ENCODE measurements at places on chromosomes 1 and 21.

DNA sequence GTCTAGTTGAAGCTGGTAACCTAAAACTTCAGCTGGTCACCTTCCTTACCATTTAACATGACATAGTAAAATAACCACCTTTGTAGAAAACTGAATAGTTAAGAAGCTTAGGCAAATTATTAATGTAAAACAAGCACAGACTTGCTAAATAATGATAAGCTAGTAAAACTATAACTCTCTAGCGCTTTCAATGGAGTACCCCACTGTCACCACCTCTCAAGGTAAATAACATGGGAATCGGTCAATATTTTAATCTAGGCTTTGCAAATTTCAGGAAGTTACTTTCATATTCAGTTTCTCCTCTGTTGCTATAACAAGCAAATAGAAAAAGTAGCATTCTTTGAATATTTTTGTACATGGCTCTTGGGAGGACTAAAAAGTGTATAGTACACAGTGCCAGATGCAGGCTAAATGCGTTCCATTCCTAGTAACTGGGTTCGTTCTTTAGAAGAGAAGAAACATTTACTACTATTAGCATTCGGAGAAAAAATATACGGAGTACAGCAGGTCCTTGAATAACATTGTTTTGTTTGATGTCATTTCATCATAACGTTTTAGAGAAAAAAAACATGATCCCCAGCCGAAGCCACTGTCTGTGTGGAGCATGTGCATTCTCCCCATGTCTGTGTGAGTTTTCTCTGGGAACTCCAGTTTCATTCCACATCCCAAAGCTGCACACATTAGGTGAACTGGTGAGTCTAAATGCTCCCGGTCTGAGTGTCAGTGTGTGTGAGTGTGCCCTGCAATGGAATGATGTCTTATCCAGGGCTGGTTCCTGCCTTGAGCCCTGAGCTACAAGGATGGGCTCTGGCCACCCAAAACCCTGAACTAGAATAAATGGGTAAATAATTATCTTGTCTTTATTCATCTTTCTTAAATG, 52.5 kb downstream of the EPRS1 start:
- no peak for DNase-seq

- no peak for DNase-seq
These were observed 5.1 kb upstream of the BRDT start for GRCh38 chr1:91944087-91944486.

DNA sequence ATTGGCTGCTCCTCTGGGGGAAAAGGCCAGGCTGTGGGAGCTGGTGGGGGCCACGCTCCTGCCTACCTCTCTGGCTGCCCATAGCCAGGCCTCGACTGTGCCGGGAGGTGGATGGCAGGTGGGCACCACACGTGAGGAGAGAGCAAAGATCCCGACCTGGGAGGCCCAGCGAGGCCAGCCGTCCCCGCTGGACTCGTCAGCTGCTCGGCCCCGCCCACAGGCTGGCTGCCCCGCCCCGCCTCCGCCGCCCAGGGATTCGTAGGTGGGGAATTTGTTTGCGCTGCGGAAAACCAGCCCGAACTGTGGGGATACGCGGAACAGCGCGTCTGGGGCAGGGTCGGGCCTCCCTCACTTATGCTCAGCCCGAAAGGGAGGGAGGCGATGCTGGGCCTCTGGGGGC, 31.7 kb downstream of the TP73 start:
- DNase-seq = no peak

DNA sequence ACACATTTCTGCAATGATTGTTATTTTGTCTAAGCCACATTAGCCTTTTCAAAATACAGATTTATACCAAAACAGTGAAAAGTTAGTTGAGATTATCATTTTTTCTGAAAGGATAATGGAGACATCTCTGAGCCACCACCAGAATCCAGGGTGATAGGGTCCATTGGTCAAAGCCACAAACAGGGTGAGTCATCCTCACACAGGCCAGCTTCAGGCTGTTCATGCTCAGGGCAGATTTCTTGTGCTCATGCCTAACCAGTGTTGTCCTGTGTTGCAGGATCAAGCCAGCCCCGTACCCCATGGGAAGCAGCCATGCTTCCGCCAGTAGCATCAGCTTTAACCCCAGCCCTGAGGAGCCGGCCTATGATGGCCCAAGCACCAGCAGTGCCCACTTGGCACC, 13.4 kb downstream of the ELOA start:
- no peak for DNase-seq

- no peak for DNase-seq
These were observed 231.2 kb upstream of the CACYBP start for GRCh38 chr1:174768516-174768915.

DNA sequence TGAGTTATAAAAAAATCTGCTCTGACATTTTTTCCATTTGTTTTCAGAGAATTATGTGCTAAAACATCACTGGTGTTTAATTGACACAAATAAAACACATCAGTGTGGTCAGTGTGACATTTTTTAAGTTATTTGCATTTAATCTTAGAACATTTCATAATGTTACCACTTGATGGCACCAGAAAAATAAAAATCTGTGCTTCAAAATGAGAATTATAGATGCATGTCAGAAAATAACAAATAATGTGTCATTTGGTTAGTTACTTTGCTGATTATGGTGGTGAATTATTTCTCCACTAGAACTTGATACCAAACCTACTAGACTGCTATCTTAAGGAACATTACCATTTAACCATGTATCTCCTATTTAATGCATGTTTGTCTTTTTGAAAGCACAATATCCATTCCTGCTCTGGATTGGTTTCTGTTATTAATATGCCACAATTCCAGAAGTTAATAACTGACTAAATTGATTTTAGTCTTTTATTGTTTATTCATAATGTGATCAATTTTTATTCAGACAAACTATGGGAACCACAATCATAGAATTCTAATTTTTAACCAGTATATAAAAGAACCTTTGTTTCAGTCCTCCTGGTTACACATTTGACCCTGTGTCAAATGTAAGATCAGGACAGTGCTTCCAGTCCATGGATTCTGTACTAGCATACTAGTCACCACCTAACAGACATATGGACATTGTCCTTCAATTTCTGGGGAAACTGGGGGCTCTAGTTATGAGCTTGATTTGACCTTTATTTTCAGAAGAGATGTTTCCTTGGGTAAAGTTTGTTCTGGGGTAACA, 81.0 kb downstream of the RPS6KC1 start:
- no peak for DNase-seq

DNA sequence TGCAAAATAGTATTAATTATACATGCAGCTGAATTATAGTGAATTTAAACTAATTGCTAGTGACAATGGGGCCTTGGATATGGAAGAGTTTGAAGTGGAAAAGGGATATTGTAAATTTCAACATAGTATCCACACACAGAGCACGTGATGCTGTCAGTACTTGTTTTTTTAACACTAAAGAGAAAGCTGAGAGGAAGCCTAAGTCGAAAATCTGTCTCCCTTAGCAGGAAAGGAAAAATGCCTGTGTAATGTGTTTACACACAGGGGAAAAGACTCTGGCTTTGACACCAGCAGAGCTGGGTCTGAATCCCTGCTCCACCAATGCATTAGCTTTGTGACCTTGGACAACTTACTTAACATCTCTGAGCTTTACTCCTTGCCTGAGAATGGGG, 42.6 kb downstream of the PCSK9 start:
- DNase-seq = no peak

DNA sequence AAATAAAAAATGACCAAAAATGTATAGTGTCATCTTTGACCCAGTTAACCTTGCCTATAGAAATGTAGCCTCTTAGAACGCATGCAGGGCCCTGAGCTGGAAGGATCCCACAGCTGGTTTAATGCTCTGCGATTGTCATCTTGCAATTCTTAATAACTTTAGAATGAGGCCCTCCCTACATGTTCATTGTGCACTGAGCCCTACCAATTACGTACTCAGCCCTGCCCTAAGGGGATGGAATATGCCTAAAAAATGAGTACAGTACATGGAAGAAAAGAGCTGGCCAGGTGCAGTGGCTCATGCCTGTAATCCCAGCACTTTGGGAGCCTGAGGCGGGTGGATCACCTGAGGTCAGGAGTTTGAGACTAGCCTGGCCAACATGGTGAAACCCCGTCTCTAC, 57.8 kb upstream of the BCAR3 start:
- DNase-seq = no peak

GRCh38 chr1:151968058-151968457, 25.6 kb downstream of the S100A10 start:
- DNase-seq = no peak

- DNase-seq = no peak
These were observed 40.4 kb upstream of the RPL11 start for GRCh38 chr1:23651069-23651808.

GRCh38 chr1:27809883-27810282, 20.7 kb upstream of the PPP1R8 start:
- DNase-seq = no peak

DNA sequence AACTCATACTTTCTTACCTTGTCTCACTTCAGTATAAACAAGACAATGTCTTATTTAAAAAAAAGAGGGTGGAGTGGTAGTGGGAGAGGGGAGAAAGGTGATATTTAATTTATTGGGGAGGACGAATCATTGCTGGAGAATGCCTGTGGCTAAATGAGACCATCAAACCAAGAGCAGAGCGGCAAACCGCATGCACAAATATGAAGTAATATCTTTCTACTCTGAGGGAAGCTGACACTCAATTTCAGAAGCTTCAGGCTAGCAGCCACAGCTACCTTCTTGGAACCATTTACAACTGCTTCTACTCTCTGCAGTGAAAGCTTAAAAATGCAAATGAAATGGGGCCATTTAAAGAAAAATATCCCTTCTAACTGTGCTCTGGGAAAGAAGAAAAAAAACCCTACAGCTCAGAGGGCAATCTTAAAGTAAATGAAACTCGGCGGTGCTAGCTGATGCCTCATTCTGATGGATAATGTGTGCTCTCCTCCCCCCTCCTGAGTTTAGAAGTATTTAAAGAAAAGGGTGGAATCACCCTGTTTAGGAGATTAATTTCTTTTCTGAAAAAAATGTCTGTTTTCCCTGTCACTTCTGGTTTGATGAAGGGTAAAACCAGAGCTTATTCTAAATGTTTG, 178.2 kb upstream of the CAMK1G start:
- no peak for DNase-seq

DNA sequence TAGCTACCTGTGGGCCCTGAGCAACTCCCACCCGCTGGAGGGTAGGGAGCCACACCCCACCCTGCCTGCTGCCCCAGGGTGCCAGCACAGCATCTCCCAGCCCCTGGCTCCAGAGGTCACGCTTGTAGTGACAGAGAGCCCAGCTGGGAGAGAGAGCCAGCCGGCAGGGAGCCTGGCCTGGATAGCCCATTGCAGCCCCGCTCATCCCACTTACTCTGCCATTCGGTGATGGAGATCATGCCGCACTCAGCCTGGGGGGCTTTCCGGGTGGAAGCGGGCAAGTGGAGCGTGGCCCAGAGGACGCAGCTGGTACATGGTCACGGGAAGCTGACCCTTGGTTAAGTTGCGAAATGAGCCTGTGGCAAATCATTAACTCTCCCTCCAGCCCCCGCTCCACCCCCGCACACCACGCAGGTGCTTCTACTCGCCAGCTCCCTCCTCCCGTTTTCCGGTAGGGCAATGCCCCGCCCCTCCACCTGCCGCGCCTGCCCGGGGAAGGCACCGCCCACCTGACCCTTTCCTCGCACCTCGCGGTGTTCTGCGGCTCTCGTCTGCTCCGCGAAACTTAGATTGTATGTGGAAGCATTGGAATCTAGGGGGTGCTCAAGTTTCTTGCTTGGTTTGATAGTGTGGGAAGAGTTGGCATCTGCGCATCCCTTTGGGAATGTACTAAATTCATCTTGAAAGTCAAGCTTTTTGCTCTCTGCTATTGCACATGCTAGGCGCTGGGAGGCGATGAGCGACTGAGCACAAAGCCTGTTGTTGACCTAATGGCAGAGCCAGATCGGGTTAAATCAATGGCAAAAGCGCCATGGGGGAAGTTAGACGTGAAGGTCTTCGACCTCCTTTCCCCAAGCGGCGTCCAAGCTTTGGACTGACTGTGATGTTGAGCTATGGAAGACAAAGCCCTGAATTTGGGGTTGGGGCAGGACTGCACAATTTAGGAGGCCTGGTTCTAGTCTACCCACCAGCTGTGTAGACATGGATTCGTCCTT, at the start of gene GOLT1A:
Gene GOLT1A (minus strand): TSS at position 321 of the 995 bp plus-strand sequence. CDS start 82 bp downstream, at position 239.
- DNase-seq = no peak

GRCh38 chr21:37771181-37771580, 145.1 kb downstream of the KCNJ6 start:
- DNase-seq = no peak

DNA sequence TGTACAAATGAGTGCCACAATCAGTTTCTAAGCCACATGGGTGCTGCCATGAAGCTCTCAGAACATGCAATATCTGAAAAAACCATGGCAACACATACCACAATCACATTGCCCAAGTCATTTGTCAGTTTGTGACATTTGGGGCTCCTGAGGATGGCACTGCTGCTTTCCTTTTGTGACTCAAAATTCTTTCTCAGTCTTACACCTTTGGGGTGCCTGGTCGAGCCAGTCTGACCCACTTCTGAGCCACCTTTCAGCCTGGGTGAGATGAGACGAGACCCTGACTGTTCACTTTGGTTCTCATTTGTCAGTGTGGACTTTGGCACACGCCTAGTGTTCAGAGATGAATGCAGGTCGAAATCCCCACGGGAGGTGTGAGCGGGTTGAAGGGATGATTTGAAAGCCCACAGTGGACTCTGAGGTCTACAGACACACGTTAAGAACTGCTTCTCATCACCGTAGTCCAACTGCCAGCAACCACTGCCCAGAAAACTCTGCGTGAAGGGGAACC, 8.0 kb downstream of the BATF3 start:
- no peak for DNase-seq

DNA sequence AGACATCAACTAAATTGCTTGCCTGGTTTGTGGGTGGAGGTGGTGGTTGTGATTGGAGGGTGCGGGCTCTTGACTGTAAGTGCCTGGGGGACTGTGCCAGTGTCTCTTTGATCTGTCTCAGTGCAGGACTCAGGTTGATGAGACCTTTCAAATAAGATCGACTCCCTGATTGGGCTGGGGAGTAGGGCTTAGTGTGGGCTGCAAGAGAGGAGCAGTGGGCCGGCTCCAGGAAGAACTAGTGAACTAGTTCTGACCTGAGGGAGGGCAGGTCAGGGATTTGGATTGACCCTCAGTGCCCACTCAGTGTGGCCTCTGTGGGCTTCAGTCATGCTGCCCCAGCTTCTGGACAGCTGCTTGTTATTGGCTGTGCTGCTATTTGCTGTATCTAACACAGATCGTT, 130.6 kb upstream of the CACNA1E start:
- no peak for DNase-seq

- no peak for DNase-seq
These were observed 86.0 kb downstream of the CCDC185 start for GRCh38 chr1:223479261-223479660.

DNA sequence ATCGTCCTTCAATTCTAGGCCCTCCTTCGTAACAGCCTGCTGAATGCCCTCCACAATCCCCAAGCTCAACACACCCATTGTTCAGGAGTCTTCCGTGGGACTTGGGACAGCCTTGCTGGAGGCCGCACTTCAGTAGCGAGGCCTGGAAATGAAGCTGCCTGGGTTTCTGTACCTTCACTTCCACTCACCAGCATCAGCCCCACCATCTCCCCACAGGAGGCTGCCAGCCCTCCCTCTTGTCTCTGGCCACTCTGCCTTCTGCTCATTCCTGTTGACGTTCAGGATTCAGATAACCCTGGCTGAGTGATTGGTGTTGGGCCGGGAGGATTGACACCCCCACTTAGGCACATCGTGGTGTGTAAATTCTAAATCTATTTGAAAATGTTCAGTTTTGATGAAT, 23.4 kb upstream of the CSF1 start:
- no peak for DNase-seq
